Sigmoid colon (tissue), 7 donors: ENCODE measurements at places on chromosomes 7 and 10.
A peak's percentile ranks its signal among the peaks of the same experiment; 100 is the strongest.

DNA sequence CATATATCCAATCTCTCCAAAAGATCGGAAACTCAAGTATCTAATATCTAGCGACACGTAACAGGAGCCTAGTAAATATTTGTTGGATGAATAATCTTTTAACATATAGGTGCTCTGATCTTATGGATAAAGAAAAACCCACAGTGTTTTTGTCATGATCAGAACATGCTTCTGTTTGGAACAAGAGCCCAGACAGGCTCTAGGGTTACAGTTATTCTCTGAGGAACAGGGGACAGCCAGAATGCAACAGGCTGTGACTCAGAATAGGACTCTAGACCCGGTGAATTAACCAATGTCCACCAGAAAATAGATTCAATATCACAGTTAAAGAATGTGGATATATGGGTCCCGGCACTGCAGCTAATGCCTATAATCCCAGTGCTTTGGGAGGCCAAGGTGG, 296.1 kb upstream of the FZD8 start:
- no peak for DNase-seq

DNA sequence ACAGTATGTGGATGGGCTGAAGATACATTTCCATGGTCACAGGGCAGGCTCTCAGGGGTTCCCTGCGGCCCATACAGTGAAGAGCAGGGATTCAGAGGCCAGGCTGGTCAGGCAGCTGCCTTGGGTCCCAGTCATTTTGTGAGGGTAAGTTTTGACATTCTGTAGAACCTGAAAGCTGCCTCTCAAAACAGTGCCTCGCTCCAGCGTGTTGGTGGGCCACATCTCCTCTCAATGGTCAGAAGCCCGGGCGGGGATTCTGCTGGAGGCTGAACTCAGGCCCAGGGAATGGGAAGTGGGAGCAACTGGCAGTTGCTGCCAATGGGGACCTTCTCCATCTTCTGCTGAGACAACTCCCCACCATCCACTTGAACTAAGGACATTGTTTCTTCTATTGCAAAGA, 190.0 kb downstream of the PTPN20 start:
- DNase-seq: no peak

DNA sequence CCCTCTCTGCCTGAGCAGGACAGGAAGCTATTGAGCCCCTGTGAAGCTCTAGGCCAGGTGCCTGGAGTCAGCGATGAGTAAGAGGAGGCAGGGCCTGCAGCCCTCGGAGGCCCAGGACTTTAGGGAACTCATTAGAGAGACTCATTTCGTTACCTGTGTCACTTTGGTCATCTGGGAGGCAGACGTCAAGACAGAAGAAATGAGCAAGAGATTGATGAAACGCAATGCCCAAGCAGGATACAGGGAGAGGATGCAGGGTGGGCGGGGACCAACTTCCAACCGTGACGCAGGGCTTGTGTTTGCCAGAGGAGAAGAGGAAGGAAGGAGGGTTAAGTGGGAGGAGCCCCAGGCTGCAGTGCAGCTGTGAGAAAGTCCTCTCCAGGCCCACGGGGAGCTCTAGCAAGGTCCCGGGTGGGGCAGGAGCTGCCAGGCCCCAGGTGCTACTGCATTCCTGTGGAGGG, 26.4 kb upstream of the GNA12 start:
- DNase-seq: peak; percentile 86

DNA sequence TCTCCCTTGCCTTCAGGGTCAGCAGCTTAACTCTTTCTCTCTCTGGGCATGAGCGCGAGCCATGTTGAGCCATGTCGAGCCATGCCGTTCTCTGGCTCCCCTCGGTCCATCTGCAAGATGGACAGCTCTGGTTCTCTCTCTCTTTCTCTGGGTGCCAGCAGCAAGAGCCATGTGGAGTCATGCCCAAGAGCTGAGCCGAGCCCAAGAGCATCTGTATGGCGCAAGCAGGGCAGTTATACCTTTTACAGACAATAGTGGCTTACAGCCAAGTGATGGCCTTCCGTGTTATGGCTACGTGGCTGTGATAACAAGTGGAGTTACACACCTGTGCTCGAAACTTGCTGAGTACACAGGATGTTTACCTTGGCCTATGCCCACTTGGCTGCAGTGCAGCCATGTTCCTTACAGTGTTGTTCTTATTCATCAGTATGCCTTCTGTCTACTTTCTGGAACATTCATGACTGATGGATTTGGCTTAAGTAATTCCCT, 327.7 kb downstream of the GLRX3 start:
- peak; percentile 48 for DNase-seq

GRCh38 chr10:21318540-21319167, 206.8 kb downstream of the SKIDA1 start:
- no peak for DNase-seq

GRCh38 chr10:86048973-86049372, 317.6 kb downstream of the GRID1 start:
- no peak for DNase-seq

GRCh38 chr7:38565289-38565688, 65.9 kb downstream of the AMPH start:
- DNase-seq: no peak

DNA sequence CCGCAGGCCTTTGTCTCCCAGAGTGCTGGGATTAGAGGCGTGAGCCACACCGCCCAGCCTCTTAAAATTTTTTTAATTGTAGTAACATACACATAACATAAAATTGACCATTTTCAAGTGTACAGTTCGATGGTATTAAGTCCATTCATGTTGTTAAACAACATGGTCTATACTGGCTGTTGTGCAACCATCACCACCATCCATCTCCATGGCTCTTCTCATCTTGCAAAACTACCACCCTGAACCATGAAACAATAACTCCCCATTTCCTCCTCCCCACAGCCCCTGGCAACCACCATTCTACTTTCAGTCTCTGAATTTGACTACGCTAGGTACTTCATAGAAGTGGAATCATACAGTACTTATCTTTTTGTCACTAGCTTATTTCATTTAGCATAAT, 7.9 kb upstream of the ZFYVE27 start:
- no peak for DNase-seq

- no peak for DNase-seq
Observed at GRCh38 chr7:157282141-157282801, 54.5 kb upstream of the DNAJB6 start.

GRCh38 chr10:120982507-120982906, 131.3 kb downstream of the WDR11 start:
- no peak for DNase-seq

DNA sequence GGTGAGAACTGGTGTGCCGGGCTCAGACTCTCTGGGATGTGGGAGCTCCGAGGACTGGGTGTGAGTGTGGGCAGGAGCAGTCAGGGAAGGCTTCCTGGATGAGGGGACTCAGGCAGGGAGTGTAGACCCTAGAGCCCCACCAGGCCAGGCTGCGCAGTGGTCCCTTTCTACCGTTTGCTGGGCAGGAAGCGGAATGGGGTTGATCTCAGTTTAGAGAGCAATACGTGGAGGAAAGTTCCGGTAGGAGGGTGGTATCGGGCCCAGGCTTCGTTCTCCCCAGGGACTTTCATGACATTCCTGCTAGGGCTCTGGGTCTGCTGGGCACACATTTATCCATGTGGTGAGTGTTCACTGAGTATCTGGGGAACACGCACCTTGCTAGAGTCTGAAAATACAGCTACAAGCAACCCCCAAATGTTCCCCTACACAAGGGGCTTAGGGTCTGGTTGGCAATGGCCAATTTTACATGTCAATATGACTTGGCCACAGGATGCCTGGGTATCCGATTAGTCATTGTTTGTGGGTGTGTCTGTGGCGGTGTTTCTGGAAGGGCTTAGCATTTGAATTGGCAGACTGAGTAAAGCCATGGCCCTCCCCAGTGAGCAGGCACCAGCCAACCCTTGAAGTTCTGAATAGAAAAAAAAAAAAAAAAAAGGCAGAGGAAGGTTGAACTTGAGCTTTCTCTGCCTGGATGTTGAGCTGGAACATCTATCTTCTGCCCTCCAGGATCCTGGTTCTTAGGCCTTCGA, 20.8 kb downstream of the GHRHR start:
- DNase-seq: no peak

- DNase-seq: no peak
Observed at GRCh38 chr7:111958431-111958830, 247.8 kb downstream of the DOCK4 start.

- no peak for DNase-seq
Observed at GRCh38 chr7:115135146-115135545, 213.3 kb downstream of the MDFIC start.

DNA sequence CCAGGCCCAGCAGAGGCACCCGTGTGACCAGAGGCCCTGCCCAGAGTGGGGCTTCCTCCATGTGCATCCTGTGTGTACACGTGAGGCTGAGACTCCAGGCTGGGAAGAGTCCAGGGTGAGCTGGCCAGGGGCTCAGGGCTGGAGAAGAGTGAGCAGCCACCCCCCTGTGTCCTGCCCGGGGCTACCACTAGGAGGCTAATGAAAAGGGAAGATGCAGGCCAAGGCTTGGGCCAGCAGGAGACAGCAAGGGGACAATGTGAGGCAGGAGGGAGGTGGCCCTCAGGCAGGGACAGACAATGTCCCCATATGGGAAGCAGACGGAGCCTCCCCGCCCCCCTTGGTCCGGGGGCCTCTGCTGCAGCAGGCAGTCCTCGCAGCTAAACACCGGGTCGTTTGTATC, 102.0 kb downstream of the HIF1AN start:
- DNase-seq: no peak

GRCh38 chr10:131729361-131729760, 171.4 kb upstream of the PPP2R2D start:
- DNase-seq: no peak

GRCh38 chr10:44310762-44311562, 73.9 kb downstream of the CXCL12 start:
- peak; percentile 94 for DNase-seq

DNA sequence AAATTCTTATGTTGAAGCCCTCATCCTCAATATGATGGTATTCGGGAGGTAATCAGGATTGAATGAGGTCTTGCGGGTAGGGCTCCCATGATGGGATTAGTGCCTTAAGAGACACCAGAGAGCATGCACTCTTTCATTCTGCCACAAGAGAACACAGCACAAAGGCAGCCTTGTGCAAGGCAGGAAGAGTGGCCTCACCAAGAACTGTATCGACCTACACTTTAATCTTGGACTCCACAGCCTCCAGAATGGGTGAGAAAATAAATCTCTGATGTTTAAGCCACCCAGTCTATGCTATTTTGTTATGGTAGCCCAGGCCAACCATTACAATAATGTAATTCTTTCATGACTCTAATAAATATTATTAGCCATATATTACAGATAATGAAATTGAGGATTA, 8.4 kb downstream of the SEM1 start:
- DNase-seq: no peak

DNA sequence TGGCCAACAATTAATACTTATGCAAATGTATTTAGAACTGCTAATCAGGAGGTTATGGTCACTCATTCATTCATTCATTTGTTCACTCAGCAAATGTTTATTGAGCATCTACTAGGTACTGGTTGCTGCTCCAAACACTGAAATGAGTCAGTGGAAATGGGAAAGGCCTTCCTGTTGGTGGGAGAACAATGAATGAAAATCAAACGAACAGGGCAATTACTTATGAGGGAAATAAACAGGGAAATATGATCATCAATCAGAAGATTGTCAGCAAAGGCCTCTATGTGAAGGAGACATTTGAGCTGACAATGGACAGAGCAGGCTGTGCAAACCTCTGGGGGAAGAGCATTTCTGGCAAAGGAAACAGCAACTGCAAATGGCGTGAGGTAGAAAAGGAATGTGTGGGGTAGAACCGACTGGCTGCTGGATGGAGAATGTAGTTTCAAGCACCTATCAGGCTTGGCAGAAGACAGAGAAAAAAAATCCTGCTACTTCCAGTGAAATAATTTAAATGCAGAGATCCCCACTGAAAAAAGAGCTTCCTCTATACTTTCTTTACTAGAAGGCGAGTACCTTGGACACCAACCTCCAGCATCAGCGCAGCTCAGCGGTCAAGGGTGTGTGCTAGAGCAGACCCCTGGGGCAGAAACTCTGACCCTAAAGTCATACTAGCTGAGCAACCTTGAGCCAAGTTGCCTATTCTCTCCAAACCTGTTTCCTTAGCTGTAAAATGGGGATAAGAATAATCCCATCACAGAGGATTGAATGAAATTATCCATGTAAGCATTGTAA, 108.8 kb upstream of the EEPD1 start:
- no peak for DNase-seq

GRCh38 chr7:142496545-142496991, 238.7 kb upstream of the PRSS58 start:
- no peak for DNase-seq

DNA sequence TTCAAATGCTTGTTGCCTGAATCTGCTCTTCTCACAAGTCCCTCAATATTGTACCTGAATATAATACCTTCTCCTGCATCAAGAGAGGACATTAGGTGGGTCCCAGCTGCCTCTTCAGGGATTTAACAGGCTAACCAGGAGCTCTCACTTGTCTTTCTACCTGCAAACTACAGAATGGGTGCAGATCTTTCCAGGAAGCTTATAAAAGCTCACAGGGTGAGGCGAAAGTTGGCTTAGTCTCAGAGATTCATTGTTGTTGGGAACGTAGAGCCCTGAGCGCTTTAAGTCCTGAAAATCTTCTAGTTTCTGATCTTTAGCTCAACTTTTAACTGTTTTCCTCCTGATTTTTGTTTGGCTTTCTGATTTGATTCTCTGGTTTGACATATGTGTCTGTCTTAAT, 25.0 kb downstream of the PLAU start:
- DNase-seq: no peak

- no peak for DNase-seq
Observed at GRCh38 chr7:30977222-30977621, 13.5 kb downstream of the GHRHR start.

GRCh38 chr10:121490871-121491519, 107.2 kb downstream of the FGFR2 start:
- peak; percentile 84 for DNase-seq

- DNase-seq: no peak
Observed at GRCh38 chr7:25931156-25931555, 220.8 kb upstream of the NFE2L3 start.

DNA sequence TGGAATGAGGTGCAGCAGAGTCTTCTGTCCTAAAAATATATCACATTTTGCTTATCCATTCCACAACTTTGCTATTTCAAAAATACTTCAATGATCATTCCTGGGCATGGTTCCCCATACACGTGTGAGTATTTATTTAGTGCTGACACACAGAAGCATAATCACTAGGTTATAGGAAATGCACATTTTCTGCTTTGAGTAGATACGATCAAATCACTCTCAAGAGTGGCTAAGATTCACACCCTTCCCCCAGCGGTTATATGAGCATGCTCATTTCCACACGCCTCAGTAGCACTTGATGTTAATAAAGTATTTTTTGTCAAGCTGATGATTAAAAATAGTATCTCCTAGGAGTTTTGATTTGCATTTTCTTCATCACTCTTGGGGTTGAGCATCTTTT, 93.5 kb upstream of the LRRC4 start:
- no peak for DNase-seq

DNA sequence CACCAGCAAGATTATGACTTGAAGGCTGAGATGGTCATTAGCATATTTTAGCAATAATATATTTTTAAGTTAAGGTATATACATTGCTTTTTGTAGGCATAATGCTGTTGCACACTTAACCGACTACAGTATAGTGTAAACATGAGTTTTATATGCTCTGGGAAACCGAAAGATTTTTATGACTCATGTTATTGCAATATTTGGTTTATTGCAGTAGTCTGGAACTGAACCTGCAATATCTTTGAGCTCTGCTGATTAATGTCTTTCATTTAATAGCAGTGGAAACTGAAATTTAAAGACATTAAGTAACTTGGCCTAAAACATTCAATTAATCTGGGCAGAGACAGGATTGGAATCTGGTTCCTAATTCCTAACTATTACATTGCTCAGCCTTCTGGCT, 266.7 kb upstream of the PLXDC2 start:
- DNase-seq: no peak

GRCh38 chr10:44249490-44249889, 135.4 kb downstream of the CXCL12 start:
- no peak for DNase-seq

GRCh38 chr10:5618829-5619228, 47.6 kb downstream of the ASB13 start:
- DNase-seq: peak; percentile 87
